ENCODE measurements at places on chromosomes 7 and 10. TPM values are rescaled to one million over a fixed set of nuclear protein-coding genes. Genes with fewer than 3 reads are reported as not detected.

The CALHM1 gene
- not detected for total RNA-seq

The NUTM2B gene
- total RNA-seq, result 0.86 TPM

The FHIP2A gene
- total RNA-seq, result 39.6 TPM

The KIAA1217 gene
- total RNA-seq, result 10.3 TPM

The AZGP1 gene
- total RNA-seq, result not detected

The CDH23 gene
- total RNA-seq, result not detected

The VWDE gene
- total RNA-seq, result 0.11 TPM

The SPDYE9 gene
- not detected for total RNA-seq

The OR2A5 gene
- total RNA-seq, result not detected

The ENKUR gene
- 0.30 TPM for total RNA-seq

The ACHE gene
- total RNA-seq, result 0.18 TPM

The EBLN1 gene
- total RNA-seq, result not detected

The PRKCQ gene
- total RNA-seq, result 0.55 TPM

The RPP38 gene
- total RNA-seq, result 10.6 TPM

The KCNIP2 gene
- total RNA-seq, result 3.0 TPM

The ZNF138 gene
- total RNA-seq, result 3.3 TPM

The SFMBT2 gene
- 0.44 TPM for total RNA-seq

The VWA2 gene
- total RNA-seq, result not detected

The MMRN2 gene
- 169 TPM for total RNA-seq

The CCDC146 gene
- 2.2 TPM for total RNA-seq

The NEUROG3 gene
- not detected for total RNA-seq

The H2BK1 gene
- not detected for total RNA-seq

The NODAL gene
- total RNA-seq, result not detected

The ELFN1 gene
- total RNA-seq, result 0.85 TPM

The MYOF gene
- total RNA-seq, result 379 TPM

The SLC29A4 gene
- total RNA-seq, result 5.2 TPM

The FZD1 gene
- 3.2 TPM for total RNA-seq

The SAP25 gene
- total RNA-seq, result 2.4 TPM

The C7orf57 gene
- total RNA-seq, result not detected

The CCAR1 gene
- 92.9 TPM for total RNA-seq

The FAM180A gene
- not detected for total RNA-seq

The ACTR3C gene
- total RNA-seq, result 0.69 TPM

The PLEKHA8 gene
- total RNA-seq, result 17.9 TPM

The GRK5 gene
- total RNA-seq, result 29.1 TPM

The CLDN4 gene
- total RNA-seq, result 0.25 TPM

The AKR1B1 gene
- total RNA-seq, result 160 TPM

The CACNB2 gene
- total RNA-seq, result not detected

The TRA2A gene
- total RNA-seq, result 112 TPM

The UBE3C gene
- total RNA-seq, result 77.3 TPM

Data from endothelial cell of umbilical vein (primary cell).